ENCODE measurements at places on chromosomes 12 and 14. TPM values are rescaled to one million over a fixed set of nuclear protein-coding genes. Genes with fewer than 3 reads are reported as not detected.
A peak's percentile ranks its signal among the peaks of the same experiment; 100 is the strongest.

GRCh38 chr14:97866195-97866594 lies 1069.0 kb downstream of the VRK1 start:
- H3K36me3 ChIP-seq: no peaks in the 10 kb centered on the region
- no peak overlapping the region for H3K27ac ChIP-seq
- DNase-seq: no peak
- no peak overlapping the region for H3K4me3 ChIP-seq

The PTPN21 gene
- total RNA-seq: 20.3 TPM

- no peaks in the 10 kb centered on the region for H3K27me3 ChIP-seq
- peaks cover 4% of the 10 kb centered on the region for H3K4me1 ChIP-seq
Measured at GRCh38 chr12:12796928-12797793, 11.7 kb downstream of the APOLD1 start.

DNA sequence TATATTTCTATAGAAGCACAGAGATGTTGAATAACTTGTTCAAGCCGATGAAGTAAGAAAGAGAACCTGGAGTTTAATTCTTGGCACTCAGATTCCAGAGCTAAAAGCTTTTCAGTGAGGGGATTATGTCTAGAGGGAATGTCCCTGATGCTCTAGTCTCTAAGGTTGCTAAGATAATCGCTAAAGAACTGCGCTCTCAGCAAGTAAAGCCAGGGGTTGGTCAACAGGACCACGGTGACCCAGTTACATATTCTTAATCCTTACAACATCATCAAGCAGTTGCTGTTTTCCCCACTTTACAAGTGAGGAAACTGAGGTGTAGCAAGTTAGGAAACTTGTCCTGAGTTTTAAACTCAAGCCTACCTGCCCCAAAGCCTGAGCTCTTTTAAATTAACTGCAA lies 110.8 kb downstream of the DAD1 start:
- H3K27me3 ChIP-seq: no peaks in the 10 kb centered on the region
- no peaks in the 10 kb centered on the region for H3K36me3 ChIP-seq
- H3K4me3 ChIP-seq: no peak overlapping the region
- DNase-seq: no peak
- no peak overlapping the region for H3K27ac ChIP-seq

DNA sequence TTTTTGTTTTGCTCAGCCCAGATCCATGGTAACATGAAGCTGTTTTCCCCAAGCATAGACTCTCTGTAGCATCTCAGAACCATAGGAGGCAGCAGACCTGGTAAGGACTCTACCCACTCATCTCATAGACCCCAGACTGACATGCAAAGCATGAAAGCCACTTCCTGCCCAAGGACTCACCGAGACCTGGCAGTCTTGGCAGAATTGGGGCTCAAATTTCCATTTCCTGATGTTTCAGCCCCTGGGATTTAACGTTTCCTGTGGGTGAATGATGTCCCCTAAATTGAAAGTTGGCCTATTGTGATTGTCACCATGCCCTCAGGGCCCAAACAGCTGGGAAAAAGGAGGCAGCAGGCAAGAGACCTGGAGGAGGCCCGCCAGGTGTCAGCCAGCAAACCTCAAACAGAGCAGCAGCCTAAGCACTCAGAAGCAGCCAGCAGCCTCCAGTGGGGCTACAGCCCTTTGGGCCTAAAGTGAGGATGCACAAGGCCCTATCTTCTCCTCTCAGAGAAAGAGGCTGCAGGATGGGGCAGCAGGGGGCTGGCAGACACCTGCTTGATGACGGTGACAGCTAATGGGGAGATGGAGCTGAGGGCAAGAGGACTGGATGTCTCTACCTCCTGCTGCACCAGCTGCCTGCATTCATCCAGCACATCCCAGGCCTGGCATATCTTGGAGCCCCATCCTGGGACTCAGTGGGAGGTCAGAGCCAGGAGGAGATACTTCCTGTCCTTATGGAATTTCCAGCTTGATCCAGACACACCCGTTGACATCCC lies 8.5 kb downstream of the KRT85 start:
- no peak overlapping the region for H3K4me3 ChIP-seq
- H3K36me3 ChIP-seq: no peaks in the 10 kb centered on the region
- peaks cover 4% of the 10 kb centered on the region for H3K27me3 ChIP-seq
- H3K27ac ChIP-seq: no peak overlapping the region

The RABGGTA gene
- total RNA-seq: 17.0 TPM

DNA sequence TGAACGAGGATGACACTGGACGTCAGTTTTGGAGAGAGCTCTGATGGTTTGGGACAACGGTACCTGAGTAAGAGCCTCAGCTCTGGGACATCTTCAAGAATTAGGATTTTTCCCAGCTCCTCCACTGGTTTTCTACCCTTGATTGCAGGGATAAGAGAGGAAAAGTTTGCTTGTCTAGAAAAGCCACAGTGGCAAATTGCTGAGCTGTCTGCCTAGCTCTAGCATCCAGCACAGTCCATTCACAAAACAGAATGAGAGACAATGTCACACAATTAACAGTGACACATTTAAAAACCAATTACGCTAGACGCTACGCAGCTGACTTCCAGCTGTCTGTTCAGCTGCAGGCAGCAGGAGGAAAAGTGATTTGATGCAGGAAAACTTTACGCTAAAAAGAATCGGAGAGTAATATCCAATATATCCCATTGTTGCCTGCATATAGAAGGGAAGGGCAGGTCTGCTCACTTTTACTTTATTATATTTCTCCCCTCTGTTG lies 168.1 kb upstream of the PRICKLE1 start:
- no peaks in the 10 kb centered on the region for H3K36me3 ChIP-seq
- no peak for DNase-seq
- no peak overlapping the region for H3K4me3 ChIP-seq
- no peak overlapping the region for H3K27ac ChIP-seq

The HOXC4 gene
- total RNA-seq: 1.6 TPM

DNA sequence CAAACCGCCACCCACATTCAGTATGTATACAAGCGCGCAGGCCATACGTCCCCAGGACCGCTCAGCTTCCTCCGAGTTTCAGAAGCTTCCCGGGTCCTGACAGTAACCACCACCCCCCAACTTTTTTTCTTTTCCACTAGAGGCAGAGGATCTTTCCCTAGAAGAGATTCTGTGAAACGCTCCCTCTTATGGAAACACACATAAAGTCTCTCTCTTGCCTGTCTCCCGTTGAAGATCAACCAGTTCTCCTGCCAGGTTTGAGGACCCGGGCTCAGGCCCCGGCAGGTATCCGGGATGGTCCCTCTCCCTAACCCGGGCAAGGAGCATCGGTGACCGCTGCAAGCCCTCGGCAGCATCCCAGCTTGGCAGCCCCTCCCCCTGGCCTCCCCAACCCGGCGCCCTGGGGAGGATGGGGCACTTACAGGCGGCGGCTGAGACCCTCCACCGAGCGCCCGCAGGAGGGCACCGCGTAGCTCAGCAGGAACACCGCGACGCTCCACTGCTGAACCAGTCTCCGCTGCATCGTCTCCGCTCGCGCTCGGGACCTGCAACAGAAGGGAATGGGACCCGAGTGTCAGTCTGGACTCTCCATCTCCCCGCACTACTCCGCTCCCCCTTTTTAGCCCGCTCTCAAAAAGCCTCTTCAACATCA lies 3.4 kb downstream of the PTHLH start:
- no peak overlapping the region for H3K27ac ChIP-seq
- no peaks in the 10 kb centered on the region for H3K36me3 ChIP-seq
- H3K4me3 ChIP-seq: peak overlapping the region; percentile 65
- peaks cover 21% of the 10 kb centered on the region for H3K27me3 ChIP-seq

DNA sequence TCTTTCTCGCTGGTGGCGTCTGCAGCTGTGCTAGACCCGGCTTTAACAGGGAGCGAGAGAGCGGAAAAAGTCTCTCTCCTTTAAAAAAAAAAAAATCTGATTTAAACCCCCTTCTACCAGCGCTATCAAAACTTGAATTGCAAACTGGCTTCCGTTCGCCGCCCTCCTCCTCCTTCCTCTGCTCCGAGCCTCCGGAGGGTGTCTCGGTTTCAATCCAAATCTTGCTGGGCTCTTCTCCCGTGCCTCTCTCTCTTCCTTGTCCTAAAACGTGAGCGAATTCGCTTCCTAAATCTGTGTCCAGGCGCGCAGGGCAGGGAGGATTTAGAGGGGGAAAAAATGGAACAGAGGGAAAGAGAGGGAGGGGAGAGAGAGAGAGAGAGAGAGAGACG lies 272 bp downstream of the TBX3 start:
- peak overlapping the region; percentile 78 for H3K4me3 ChIP-seq
- H3K27ac ChIP-seq: peak overlapping the region; percentile 90
- H3K36me3 ChIP-seq: peaks cover 21% of the 10 kb centered on the region
- H3K4me1 ChIP-seq: peaks cover 9% of the 10 kb centered on the region

The SSTR1 gene
- total RNA-seq: 0.60 TPM

- no peaks in the 10 kb centered on the region for H3K36me3 ChIP-seq
- H3K27me3 ChIP-seq: peaks cover 8% of the 10 kb centered on the region
- DNase-seq: no peak
Measured at GRCh38 chr12:4830556-4831210, 79.0 kb upstream of the KCNA1 start.

DNA sequence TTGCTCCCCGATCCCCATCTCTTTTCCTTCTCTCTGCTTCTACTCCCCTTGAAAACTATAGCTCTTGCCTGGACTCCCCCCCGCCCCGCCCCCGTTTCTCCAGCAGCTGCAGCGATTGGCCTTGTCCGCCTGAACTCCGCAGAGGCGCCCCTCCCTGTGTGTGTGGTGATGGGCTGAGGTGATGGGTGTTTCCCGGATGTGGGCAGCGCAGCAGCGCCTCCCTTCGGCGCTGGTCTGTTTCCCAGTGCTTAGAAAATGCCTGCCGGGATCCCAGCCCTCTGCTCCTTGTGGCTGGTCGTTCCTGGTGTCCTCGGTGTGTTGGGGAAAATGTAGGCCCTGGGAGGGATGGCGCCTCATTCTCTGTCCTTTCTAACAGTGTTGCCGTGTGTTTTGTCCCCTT lies 43.3 kb downstream of the GALNT8 start:
- no peaks in the 10 kb centered on the region for H3K27me3 ChIP-seq
- no peak overlapping the region for H3K27ac ChIP-seq
- H3K4me1 ChIP-seq: no peaks in the 10 kb centered on the region
- no peak overlapping the region for H3K4me3 ChIP-seq
- DNase-seq: no peak
- H3K36me3 ChIP-seq: no peaks in the 10 kb centered on the region

GRCh38 chr14:55946231-55946630 lies 172.0 kb upstream of the PELI2 start:
- DNase-seq: no peak
- no peaks in the 10 kb centered on the region for H3K4me1 ChIP-seq
- H3K36me3 ChIP-seq: no peaks in the 10 kb centered on the region
- H3K4me3 ChIP-seq: no peak overlapping the region
- no peaks in the 10 kb centered on the region for H3K27me3 ChIP-seq
- no peak overlapping the region for H3K27ac ChIP-seq

The CISTR gene
- total RNA-seq: not detected

- H3K4me1 ChIP-seq: no peaks in the 10 kb centered on the region
- H3K36me3 ChIP-seq: no peaks in the 10 kb centered on the region
- H3K27me3 ChIP-seq: no peaks in the 10 kb centered on the region
- DNase-seq: no peak
Measured at GRCh38 chr12:68932128-68932960, 627 bp downstream of the CPM start.

GRCh38 chr14:54653712-54654469 lies 87.0 kb downstream of the SAMD4A start:
- peaks cover 76% of the 10 kb centered on the region for H3K4me1 ChIP-seq
- peak overlapping the region; percentile 88 for H3K27ac ChIP-seq
- H3K27me3 ChIP-seq: no peaks in the 10 kb centered on the region

The RIMKLB gene
- 4.6 TPM for total RNA-seq

- no peak overlapping the region for H3K27ac ChIP-seq
- no peak overlapping the region for H3K4me3 ChIP-seq
- DNase-seq: no peak
- H3K36me3 ChIP-seq: no peaks in the 10 kb centered on the region
- H3K4me1 ChIP-seq: no peaks in the 10 kb centered on the region
Measured at GRCh38 chr14:54450535-54450934, 9.4 kb upstream of the CNIH1 start.

- no peak overlapping the region for H3K4me3 ChIP-seq
- H3K4me1 ChIP-seq: peaks cover 31% of the 10 kb centered on the region
- no peaks in the 10 kb centered on the region for H3K27me3 ChIP-seq
- no peak overlapping the region for H3K27ac ChIP-seq
- no peak for DNase-seq
- H3K36me3 ChIP-seq: no peaks in the 10 kb centered on the region
Measured at GRCh38 chr12:120818416-120818815, 85.7 kb downstream of the SPPL3 start.

The PTPRB gene
- 16.5 TPM for total RNA-seq

GRCh38 chr14:101500061-101500460 lies 61.2 kb upstream of the DIO3 start:
- H3K4me1 ChIP-seq: no peaks in the 10 kb centered on the region
- no peak overlapping the region for H3K4me3 ChIP-seq
- no peak for DNase-seq
- H3K36me3 ChIP-seq: no peaks in the 10 kb centered on the region
- H3K27ac ChIP-seq: no peak overlapping the region
- H3K27me3 ChIP-seq: no peaks in the 10 kb centered on the region

GRCh38 chr12:23847857-23848256 lies 101.6 kb downstream of the SOX5 start:
- H3K36me3 ChIP-seq: no peaks in the 10 kb centered on the region
- no peak overlapping the region for H3K27ac ChIP-seq
- H3K4me1 ChIP-seq: no peaks in the 10 kb centered on the region
- no peak overlapping the region for H3K4me3 ChIP-seq
- H3K27me3 ChIP-seq: no peaks in the 10 kb centered on the region

All from psoas muscle (tissue), 8 donors.